Mammary epithelial cell (primary cell): ENCODE measurements at places on chromosomes 6 and 20.
A peak's percentile ranks its signal among the peaks of the same experiment; 100 is the strongest.

GRCh38 chr6:159961528-159961927 is 7.4 kb upstream of the IGF2R start:
- peak; percentile 59 for DNase-seq

DNA sequence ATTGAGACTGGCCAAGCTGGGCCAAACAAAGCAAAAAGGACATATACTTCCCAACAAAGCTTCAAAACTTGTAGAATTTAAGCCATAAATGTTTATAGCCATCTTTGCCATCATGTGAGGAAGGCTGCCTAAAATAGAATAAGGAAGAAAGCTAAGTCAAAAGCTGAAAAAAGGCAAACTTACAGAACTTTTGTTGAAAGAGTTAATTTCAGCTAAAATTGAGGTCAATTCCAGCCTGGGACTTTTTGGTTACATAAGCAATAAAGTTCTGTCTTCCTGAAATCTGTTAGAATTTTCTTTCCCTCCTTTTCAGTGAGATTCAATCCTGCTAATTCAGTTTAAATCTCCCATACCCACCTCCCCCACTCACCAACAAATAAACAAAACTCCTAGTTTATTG is 227.9 kb upstream of the MARCKS start:
- DNase-seq: no peak

GRCh38 chr6:95143408-95144180 is 433.7 kb upstream of the MANEA start:
- no peak for DNase-seq

DNA sequence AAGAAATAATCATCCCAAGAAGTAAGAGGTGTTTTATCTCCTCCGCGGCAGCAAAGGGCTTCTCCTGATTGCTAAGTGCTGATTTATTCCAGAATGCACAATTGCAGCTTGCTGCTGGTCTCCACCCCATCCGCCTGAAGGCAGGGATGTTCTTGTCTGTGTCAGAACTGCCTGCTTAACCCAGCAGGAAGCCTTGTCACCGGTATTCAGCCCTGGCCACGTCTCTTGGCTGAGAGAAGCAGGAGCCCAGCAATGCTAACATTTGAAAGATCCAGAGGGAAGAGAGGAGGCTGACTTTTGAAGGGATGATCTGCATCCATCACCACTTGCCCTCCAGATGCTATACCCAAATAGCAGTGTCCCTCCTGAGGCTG is 4.2 kb downstream of the SCML4 start:
- peak; percentile 70 for DNase-seq

DNA sequence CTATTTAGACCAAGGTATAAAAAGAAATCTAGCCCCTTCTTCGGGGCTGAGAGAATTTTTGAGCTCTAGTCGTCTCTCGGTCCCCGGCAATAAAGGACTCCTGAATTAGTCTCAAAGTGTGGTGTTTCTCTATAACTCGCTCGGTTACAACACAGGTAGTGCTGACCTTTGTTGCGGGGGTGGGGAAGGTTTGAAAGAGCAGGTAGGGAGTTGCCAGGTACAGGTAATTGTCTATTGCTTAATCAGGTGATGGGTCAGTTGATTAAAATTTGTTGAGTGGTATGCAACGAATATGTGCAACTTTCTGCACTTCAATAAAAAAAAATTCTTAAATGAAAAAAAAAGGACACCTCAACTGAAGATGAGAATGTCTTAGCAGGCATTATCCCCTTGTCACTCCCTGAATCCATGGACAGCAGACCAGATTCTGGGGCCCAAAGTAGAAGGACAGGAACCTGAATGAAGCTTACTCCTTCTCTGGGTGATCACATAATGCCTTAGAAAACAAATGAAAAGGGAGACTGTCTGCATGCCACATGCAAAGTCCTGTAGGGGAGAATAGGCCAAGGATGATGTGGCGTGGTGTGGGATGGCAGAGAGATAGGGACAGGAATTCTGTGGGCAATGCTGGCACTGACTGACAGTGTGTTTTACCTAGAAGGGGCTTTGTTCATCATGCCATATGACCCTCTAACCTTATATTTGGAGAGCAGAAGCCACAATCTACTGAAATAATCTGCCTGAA is 157.6 kb upstream of the OLIG3 start:
- DNase-seq: no peak

GRCh38 chr20:58698741-58699622 is 6.4 kb downstream of the NPEPL1 start:
- no peak for DNase-seq

GRCh38 chr6:46509981-46510510 is 18.8 kb upstream of the RCAN2 start:
- DNase-seq: no peak

DNA sequence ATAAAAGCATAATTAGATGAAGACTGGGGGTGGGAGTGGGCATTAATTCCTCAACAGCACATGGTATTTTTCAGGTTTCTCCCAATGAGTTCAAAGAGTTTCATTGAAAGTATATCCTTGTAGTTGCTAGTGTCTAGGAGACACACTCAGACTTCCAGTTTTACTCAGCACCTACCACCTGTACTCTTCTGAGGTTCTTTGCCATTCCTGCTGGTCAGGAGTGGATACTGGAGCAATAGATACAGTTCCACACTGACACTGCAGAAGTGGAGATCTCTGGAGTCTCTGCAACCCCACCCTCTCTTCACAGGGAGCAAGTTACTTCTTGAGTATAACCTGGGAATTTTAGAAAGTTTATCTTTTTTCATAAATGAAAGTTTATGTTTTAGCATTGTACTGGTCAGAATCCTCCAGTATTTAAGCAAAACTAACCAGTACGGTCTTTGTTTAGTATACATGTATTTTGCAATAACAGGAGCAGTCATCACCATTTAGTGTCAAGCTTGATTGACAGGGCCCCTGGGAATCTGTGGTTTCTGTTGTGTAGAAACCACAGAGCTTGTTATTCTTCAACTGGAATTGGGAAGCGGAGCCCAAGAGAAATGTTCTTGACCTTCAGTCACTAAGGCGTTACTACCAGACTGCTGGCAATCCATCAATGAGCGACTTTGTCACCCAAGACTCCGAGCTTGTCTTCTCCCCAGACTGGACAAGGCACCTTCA is 148.1 kb downstream of the ZDHHC14 start:
- peak; percentile 45 for DNase-seq

DNA sequence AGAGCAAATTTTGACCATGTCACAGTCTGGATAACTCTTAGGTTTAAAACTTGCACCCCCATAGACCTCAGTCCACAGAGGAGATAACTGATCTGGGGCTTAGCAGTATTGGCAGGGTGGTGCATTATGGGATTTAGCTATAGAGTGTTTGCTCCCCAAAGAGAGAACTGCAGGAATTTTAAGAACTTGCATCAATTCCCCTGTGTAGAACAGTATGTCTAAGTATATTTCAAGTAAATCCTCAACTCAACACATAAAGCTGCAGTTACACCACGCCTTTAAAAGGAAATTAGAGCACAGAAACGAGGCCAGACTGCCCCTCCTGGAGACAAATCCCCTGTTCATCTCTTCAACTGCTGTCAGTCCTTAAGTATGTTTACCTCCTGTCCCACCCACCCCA is 144.9 kb downstream of the TRMT11 start:
- no peak for DNase-seq

DNA sequence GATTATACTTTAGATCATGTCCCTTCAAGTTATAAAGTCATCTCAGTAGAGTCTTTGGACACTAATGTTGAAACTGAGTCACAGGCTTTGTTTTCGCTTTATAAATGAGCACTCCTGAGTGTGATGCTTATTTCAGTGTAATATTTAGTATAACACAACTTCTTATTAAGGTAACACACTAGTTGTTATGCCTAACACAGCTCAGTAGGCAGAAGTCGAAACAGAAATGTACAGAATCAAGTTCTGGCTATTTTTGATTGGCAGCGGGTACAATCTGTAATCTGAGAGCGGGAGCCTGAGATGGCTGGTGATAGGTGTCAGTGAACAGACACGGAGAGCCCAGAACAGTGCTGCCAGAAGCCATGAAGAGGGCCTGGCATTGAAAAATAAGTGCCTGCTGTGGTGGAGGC is 11.4 kb downstream of the HECA start:
- no peak for DNase-seq

GRCh38 chr6:81700414-81700813 is 52.1 kb downstream of the TENT5A start:
- no peak for DNase-seq
